ENCODE measurements at places on chromosomes 5 and 9.

- no peak for DNase-seq
Measured at GRCh38 chr9:37464006-37464405, 1.2 kb downstream of the ZBTB5 start.

GRCh38 chr9:134680393-134681060, 38.9 kb downstream of the COL5A1 start:
- no peak for DNase-seq

GRCh38 chr5:3827624-3828023, 232.0 kb downstream of the IRX1 start:
- DNase-seq, result no peak

- DNase-seq, result no peak
Measured at GRCh38 chr5:103469288-103470040, 93.1 kb downstream of the NUDT12 start.

DNA sequence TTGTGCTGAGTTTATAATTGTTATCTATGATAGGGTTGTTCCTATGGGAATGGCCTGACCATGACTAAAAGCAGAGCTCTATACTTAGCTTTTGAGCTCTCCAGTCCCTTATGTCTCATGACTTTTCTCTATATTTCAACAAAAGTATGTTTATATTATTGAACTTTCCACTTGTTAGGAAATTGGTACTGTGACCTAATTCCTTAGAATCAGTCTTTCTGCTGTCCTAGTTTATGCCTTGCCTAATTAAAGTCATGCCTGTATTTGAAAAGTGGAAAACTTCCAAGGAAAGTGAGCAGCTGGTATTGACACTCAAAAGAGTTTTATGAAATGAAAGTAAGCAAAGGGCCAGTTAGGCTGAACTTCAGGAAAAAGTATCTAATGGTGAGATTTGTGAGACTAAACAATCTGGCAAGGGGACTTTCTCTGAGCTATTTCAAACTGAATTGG, 68.6 kb downstream of the XRCC4 start:
- no peak for DNase-seq

DNA sequence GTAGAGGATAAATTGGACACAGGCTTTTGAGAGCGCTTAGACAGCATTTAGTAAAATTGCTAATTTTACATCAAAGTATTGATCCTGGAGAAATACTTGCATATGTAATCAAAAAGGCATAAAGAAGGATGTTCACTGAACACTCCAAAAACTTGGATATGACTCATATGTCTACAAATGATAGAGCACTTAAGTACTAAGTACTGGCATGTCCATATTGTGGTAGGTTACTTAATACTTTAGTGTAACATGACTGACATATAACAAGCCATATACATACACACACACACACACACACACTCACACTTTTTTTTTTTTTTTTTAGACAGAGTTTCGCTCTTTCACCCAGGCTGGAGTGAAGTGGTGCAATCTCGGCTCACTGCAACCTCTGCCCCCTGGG, 361.9 kb downstream of the ARHGEF28 start:
- DNase-seq, result no peak

GRCh38 chr9:84941792-84942191, 272.3 kb downstream of the NTRK2 start:
- no peak for DNase-seq

- no peak for DNase-seq
Measured at GRCh38 chr9:84804951-84805694, 135.6 kb downstream of the NTRK2 start.

GRCh38 chr5:172293054-172293744, 9.6 kb upstream of the UBTD2 start:
- DNase-seq, result peak; percentile 16

DNA sequence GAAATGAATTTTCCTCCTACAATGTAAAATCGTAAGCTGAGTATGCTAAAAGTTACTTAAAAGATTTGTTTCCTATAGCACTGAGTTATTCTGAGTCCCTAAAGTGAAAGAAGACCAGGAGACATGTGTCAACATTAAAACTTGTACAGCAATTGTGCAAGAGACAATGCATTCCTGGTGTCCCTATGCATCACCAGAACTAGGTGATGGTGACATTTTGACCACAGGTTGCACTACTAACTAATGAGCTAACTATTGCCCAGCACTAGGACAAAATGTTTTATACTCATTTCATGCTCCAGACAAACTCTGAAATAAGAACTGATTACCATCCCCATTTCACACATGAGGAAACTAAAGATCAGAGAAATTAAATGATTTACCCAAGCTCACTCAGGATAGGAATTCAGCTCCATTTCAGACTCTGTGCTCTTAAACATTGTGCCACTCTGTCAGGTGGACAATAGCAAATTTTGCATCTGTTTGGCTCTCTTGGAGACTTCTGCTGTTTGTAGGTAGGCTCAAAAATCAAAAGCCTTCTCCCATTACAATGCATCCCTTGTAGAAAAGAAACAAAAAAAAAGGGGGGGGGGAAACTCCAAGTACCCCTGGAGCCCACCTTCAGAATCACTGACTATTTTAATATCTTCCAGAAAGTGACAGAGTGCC, 269.2 kb downstream of the ACTL7B start:
- DNase-seq, result no peak

DNA sequence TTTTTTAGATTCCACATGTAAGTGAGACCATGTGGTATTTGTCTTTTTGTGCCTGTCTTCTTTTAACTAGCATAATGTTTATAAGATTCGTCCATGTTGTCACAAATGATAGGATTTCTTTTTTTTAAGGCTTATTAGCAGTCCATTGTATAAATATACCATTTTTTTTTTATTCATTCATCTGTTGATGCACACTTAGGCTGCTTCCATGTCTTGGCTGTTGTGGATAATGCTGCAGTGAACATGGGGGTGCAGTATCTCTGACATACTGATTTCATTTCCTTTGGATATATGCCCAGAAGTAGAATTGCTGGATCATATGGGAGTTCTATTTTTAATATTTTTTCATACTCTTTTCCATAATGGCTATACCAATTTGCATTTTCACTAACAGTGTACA, 48.7 kb downstream of the KIAA1958 start:
- DNase-seq, result no peak

DNA sequence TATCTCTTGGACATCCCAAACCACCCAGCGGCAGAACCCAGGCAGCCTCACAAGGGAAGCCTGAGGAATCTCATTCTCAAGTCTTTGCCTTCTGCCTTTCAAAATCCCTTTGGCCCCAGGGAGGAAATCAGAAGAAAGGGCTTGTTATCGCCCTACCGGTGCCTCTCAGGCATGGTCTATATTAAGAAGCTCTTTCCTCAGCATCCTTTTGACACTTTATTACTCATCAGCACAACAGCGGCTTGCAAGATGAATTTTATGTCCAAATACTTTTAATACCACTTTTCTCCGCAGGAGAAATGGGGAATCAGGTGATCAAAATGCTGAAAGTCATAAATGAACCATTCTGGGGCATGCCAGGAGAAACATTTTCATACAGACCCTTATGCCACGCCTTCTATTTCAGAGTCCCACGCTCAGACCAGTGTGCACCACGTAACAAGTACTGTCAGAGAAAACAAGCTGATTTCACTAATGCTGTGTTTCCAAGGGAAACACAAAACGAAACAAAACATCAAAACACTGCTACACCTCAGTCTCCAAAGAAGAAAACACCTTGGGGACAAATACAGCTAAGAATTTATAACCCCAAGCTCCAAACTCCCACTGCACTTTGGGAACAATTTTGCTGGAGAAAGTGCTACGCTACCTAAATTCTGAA, 30.0 kb downstream of the RAPGEF1 start:
- no peak for DNase-seq

DNA sequence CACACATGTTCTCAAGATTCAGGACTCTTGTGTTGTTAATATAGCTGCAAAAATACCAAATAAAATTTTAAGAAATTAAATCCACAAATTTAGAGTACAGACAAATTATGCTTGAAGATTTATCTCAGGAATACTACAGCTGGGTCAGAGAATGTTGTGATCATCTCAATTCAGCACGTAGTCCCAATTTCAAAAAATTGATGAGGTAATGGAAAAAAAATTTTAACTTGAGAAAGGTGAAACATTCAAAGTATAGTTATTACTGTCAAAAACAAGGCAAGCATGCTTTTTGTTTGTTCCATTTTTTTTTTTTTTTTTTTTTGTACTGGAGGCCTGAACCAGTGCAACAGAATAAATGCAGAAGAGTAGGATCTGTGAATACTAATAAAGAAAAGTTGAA, 29.4 kb downstream of the ICE1 start:
- no peak for DNase-seq

DNA sequence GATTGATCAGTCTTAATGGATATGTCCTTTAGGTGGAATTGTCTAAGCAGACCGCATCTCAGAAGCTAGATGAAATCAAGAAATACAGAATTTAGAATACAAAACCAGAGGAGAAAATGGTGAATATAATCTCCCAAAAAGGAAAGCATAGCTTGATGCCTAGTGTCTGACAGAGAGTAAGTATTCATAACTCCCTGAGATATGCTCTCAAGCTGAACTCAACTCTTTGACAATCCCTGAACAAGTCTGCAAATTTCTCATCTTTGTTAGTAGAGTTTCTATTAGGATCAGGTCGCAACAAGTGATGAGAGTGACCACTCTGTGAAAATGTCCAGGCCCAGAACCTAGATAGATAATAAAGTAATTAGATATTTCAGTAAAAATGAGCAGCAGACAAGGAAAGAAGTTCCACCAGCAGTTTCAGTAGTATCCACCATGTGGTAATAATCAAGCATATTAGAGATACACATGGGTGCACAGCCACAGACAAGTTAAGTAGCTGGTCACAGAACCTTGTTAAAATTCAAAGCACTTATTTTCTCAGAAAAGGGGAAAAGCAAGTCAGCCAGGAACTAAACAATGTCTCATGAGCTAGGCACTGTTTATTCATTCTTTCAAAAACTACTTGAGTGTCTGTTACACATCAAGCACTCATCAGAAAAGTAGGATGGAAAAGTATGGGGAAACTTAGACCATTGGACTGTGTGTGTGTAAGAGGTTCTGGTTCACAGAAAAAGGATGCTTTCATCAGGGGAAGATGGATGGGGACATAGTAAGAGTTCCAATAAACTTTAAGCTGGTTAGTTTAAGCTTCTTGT, 481.5 kb upstream of the TUSC1 start:
- no peak for DNase-seq

DNA sequence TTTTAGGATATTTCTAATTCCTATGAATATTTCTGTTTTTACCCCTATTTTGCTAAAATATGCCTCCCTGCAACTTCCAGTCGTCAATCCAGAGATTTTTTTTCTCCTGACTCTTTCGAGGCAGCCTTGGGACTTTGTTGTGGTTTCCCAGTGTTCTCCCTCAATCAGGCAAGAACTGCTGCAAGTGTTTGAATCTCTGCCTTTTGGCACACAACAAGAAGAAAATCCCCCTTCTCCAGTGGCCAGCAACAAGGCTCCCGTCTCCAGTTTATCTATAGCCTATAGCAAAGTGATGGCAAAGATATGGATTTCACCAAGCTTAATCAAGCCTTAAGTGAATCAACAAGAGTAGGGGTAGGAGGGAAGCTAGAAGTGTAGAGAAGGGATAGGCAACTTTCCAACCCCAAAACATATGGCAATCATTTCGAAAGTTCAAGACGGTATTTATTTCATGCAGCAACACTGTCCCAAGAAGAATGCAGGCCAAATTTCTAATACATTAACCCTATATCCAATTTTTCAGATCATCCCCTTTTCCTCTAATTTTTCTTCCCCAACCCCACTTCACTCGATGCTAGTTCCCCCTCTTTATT, 37.7 kb upstream of the PAPPA start:
- no peak for DNase-seq

- no peak for DNase-seq
Measured at GRCh38 chr5:51018423-51018822, 352.0 kb downstream of the PARP8 start.

DNA sequence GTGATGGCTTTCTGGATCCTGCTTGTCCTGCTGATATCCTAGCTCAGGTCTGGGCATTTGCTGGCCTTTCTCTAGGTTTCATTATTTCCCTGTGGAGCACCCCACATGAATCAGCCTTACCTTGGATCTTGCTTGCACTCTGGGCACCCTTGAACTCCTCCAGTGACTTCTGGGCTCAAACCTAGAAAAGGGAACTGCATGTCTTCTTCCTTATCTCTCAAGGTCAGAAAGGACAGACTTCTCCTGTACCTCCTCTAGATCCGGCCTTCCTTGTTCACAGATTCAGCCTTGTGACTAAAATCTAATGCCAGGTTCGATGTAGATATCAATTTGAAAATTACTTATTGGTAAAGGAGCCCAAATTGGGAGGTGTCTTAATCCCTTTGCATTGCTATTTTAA, 267.9 kb downstream of the PARP8 start:
- no peak for DNase-seq

GRCh38 chr5:164202338-164202737, 696.9 kb downstream of the MAT2B start:
- no peak for DNase-seq

- DNase-seq, result no peak
Measured at GRCh38 chr5:102511666-102512065, 12.9 kb upstream of the SLCO6A1 start.

DNA sequence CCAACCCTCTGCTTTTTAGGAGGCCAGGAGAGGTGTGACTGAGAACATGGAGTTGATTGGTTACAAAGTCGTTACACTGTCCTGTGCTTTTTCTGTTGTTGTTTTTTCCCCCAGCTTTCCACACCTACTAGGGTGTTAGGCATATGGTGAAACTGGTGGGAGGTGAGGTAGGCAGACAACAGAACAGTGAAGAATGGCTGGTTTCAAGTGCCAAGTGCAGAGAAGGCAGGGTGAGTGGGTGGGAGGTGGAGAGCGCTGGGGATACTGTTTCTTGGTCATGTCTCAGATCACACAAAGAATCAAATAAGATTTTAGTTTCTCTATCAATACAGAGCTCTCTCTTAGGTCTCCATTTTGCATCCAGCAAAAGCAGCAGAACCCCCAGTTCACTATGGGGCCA, 2.2 kb upstream of the SPTAN1 start:
- no peak for DNase-seq

- DNase-seq, result no peak
Measured at GRCh38 chr9:15433661-15434060, 11.0 kb downstream of the SNAPC3 start.

DNA sequence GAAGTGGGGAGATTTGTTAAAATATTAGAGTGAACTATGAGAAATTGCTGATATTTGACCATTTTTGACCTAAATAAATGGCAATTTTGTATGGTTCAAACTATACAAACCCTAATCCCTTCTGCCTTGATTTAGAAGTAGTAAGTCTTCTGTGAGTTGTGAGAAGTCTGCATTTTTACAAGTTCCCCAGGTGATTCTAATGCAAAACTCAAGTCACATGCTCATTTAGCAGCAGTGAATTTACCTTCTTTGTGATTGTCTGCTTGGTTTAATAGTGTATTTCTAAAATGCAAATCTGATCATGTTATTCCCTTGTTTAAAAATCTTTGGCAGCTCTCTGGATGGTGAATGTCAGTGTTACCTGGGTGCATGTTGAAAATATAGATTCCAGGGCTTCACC, 2.8 kb downstream of the MEGF10 start:
- no peak for DNase-seq

- DNase-seq, result peak; percentile 5
Measured at GRCh38 chr5:74326571-74327338, 313.8 kb downstream of the ENC1 start.

All from stimulated activated CD8-positive, alpha-beta memory T cell treated with anti-CD3 and anti-CD28 coated beads, Interleukin-7, amount 100 ng/mL, for 1 hour (primary cell).